ENCODE measurements at places on chromosomes 12 and 14.

DNA sequence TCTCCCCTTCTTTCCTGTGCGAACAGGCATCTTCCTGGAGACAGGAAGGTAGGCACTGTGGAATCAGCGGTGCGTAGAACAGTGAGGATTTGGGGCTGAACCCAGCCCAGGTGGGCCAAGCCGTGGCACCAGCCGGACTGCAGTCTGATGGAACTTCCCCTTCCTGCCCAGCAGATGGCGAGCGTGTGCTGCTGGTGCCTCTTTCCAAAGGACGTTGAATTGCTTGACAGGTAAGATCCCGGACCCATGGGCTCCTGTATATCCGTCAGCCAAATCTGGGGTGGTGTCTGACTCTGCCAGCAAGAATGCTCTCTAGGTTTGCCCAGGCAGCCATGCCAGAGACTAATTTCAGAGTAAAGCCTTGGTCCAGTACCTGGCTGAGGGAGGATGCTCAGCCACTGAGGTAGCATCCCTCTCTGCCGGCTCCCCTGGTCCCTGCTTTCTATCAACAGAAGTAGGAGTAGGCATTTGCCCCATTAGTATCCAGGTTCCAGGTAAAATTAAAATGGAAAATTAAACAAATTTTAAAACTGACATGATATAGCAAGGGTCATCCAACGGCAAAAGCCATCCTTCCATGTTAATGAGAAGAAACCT is 21.1 kb upstream of the KCNA5 start:
- DNase-seq, result peak; percentile 5

GRCh38 chr14:73634011-73634833 is 10.6 kb upstream of the DNAL1 start:
- DNase-seq, result no peak

DNA sequence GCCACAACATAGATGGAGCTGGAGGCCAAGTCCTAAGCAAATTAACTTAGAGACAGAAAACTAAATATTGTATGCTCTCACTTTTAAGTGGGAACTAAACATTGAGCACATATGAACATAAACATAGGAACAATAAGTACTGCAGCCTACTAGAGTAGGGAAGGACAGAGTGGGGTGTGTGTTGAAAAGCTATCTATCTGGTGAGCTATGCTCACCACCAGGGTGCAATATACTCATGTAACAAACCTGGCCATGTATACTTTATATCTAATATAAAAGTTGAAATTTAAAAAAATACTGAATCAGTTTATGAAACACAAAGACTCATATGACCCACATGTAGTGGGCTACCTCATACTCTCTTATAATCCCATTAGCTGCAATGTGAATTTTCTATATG is 1305.0 kb downstream of the LRFN5 start:
- no peak for DNase-seq

GRCh38 chr12:29241821-29242591 is 92.9 kb downstream of the FAR2 start:
- DNase-seq, result no peak

GRCh38 chr12:21697904-21698630 is 40.4 kb upstream of the LDHB start:
- DNase-seq, result no peak

DNA sequence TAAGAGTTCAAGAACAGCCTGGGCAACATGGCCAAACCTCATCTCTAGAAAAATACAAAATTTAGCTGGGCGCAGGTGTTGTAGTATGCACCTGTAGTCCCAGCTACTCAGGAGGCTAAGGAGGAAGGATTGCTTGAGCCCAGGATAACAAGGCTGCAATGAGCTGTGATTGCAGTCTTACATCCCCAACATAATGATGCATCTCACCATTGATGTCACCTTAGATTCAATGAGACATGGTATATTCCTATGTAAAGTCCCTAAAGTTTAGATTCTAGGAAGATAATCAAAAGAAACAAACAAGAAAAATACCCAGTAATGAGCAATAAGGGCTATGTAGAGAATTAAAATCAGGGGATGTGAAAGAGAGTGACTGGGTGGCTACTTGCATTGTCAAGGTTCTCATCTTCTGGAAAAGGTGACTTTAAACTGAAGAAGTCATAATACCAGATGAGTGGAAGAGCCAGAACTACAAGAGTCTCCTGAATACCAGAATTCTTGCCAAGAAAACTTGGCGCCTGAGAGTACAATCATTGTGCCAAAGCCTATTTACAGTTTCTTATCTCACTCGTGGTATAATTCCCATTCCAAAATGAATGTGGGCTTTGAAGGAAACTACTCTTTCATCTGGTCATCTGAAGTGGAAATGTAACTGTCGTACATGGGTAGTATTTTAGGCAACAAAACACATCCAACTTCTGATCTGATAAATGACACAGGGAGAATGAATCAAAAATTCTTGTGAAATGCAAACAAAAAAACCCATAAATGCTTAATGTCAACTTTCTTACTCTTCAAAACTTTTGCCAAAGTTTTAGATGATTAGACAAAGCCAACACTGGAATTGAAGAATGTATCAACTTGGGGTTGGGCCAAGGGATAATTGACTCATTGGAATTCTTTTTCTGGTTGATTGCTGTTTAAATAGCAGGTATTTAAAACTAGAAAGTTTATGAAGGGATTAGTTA is 81.1 kb upstream of the ST8SIA1 start:
- DNase-seq, result no peak

DNA sequence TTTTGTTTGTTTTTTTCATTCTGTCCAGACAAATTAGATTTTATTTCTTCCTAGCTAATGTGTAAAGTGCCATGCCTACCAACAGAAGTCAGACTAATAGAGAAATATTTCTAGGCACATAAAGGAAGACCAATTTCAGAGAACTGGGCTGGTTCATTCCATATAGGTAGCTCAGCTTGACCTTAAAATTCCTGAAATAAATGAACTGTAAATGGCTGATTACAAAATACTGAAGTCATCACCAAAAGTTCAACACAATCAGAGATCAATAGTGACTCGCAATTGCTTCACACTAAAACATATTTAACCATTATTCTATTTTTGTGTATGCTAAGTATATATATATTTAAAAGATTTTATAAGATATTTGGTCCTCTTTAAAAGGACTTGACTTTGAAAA is 34.2 kb downstream of the PTPRB start:
- no peak for DNase-seq

DNA sequence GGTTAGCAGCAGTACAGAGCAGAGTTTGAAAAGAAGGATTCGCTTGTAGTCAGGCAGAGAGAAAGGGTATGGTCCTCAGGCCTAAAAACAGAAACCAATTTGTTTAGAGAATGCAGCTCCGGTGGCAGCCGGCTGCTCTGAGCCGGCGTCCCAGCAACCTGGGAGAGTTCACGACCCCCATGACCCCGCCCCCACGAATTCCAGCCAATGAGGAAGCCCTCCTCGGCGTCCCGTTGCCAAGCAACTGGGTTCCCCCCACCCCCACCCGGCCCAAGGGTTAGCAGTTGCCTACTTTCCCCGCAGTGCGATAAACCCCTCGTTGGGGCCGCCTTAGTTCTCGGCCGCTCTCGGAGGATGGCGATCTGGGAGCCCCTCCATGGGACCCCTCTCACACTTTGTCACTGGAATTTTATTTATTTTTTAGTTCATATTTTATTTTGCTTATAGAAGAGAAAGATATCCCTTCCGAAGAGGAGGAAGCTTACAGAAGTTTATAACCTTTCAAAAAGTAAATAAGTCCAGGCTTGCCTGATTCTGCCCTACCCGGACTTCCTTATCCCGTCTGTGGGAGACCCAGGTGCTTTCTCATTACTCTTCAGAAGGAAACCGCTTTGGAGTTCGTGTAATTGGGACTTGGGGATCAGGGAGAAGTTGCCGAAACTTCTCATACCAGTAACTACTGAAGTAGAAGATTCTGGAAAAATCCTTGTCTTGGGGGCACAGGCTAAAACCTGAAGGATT is at the start of gene CCDC60:
CCDC60 (plus strand) TSS at position 300 of the 741 bp plus-strand sequence. CDS start 448 bp downstream, outside the sequence.
- DNase-seq, result no peak

DNA sequence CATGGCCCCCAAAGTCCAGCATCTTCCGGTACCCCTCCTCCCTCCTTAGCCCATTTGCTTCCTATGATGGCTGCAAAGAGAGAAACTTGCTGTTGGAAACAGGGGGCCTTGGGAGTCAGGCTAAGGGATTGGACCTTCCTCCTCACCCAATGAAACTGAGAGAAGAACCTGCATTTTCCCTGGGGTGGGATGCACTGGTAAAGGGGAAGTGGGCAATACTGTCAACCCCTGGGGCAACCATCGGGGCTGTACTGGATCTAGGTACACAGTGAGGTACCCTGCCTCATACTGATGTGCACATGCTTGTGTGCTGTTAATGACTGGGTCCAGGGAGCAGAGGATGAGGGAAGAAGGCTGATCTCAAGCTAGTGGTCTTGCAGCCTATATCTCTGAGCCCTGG is 11.0 kb upstream of the JPH4 start:
- DNase-seq, result no peak

DNA sequence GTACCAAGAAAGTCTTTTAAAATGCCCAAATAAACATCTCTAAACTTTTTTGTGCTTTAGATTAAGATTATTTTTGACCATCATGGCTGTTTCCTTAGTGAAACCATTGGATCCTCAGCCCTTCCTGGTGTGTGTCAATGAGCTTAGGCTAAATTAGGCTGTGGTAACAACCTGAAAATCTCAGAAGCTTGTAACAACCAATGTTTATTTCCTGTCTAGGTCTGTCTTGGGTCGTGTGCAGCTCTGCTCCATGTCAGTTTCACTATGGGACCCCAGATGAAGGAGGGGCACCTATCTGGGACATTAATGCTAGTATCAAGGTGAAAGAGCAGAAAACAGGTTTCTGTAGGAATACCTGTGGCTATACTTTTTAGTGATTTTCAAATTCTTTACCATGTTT is 49.9 kb downstream of the KCNMB4 start:
- no peak for DNase-seq

GRCh38 chr14:22526218-22526617 is 62.8 kb downstream of the DAD1 start:
- no peak for DNase-seq
